ENCODE measurements at places on chromosomes 16 and 17.

DNA sequence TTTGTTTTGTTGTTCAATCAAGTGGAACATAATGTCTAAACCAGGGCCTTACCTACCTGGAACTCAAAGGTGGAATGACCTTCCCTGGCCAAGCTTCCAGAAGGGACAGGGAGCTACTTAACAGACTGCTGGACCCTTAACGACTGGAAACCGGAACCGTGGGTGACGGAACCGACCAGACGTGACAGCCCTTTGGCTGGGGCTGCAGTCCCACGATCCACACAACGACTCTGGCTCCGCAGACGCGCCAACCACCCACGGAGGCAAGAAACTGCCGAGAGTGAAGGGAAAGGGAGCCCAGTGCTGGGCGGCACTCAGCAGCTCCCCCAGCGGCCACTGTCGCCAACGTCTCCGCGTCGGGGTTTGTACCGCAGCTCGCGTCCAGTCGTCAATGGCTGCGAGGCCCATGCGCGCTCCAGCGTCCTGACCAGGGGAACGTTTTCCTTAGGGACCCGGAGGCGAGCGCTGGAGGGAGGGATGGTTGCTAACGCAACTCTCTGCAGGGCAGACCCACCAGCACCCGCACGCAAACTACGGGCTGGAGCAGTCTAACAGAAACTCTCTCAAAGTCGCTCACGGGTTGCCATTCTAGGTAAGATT is 5.5 kb upstream of the KIF22 start:
- peak; percentile 49 for DNase-seq

DNA sequence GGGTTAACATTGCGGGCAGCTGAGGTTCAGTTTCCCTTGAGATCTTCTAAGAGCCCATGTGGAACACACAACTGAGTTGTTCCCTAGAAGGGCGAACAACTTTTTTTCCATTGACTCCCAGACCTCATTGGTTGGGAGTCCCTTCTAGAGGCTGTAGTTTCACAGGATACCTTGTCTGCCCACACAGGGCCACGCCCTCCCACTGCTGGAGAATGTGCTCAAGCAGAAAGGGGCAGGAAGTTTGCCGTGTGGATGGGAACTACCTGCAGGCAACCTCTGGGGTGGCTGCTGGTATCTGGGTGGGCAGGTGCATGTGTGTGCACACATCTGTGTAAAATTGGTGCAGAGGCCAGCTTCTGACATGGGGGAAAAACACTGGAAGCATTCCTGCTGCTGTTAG is 178.8 kb upstream of the PSMD7 start:
- no peak for DNase-seq

DNA sequence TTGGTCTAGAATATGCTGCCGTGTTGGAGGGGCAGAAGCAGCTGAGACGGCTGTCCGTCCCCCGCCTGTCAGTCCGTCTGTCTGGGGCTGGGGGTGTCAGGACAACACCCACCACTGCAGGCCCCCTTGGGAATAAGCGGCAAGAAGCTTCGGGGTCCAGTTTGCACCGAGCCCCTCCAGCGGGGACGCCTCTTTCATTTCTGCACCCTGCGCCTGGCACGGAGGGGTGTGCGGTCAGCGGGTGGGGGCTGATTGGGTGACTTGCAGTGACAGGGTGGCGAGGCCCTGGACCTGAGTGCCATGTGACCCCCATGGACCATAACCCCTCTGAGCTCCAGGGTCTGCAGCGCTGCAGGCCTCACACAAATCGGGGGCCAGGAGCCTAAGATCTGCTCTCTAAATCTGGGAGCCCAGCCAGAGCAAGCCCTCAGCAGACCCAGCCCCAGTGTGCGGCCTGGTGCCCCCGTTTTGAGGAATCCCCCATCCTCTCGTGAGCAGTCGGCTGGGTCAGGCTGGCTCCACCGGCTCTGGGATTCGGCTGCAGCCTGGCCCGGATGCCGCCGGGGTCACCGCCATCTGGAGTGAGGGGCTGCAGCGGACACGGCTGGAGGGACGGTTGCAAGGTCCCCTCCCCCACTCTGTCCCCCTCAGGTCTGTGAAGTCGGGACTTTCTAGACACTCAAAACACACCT is 8.3 kb downstream of the CBFA2T3 start:
- no peak for DNase-seq

GRCh38 chr17:36048066-36048465 is 16.0 kb upstream of the CCL18 start:
- DNase-seq = no peak

- no peak for DNase-seq
Observed at GRCh38 chr17:65314212-65314611, 177.0 kb downstream of the RGS9 start.

DNA sequence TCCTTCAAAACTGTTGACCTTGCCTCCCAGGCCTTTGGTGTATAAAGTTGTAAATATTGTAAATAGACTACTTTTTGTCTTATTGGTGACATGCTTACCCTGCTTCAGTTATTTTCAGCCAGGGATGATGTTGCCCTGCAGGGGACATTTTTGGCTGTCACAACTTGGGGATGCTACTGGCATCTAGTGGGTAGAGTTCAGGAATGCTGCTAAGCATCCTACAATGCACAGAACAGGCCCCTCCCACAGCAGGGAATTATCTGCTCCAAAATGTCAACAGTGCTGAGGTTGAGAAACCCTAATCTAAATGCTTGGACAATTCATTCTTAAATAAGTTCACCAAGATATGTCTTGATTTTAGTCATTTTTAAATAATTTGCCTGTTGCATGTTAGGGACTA is 459.8 kb downstream of the PMP22 start:
- peak; percentile 6 for DNase-seq

- DNase-seq = no peak
Observed at GRCh38 chr16:20268409-20268808, 58.9 kb downstream of the GP2 start.

GRCh38 chr17:79933863-79934652 is 94.8 kb upstream of the CBX4 start:
- no peak for DNase-seq

GRCh38 chr16:20803561-20804214 is 2.6 kb downstream of the ERI2 start:
- DNase-seq = peak; percentile 18

DNA sequence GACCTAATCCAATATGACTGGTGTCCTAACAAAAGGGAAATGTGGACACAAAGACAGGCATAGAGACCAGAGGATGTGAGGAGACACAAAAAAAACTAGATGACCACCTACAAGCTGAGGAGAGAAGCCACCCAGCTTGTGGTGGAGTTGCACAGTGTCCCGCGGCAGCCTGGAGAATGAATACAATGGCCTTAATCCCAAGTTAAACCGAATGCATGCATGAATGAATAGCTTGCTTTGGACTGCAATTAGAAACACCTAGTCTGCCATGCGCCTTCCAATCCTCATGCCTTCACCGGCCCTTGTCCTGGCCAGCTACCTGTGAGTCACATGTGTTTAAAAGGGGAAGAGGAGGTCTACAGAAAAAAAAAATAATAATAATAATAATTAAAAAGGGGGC is 72.0 kb downstream of the CNGB1 start:
- DNase-seq = no peak

DNA sequence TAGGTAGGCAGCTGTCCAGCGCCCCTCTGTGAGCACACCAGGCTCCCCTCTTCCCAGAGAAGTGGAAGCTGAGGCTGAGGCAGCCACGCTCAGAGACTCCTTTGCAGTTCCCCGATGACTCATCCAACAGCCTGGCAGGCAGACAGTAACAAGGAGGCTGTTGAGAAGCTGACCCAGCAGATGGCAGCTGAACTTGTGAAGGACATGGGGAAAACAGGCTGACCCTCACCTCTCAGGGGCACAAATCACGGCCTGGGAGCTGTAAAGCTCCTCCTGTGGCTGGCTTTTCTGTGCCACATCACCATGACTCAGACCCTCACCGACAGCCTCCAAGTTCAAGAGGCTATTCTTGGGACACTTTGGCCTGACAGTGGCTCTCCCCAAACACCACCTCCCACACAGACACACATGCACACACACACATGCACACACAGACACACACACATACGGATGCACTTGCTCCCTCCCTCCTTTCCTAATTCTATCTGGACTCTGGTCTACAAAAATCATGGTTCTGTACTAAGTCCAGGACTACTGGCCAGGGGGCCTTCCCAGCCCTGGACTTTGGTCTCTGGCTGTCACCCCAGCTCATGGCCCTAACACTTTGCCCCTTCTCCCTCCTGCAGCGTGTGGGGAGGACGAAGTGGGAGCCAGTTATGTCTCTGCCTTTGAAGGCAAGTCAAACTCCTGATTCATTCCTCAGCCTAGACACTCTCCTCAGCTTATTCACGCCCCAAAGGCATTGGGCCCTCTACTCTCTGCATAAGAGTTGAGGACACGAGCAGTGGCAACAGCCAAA is 23.2 kb downstream of the MAP3K14 start:
- peak; percentile 99 for DNase-seq

DNA sequence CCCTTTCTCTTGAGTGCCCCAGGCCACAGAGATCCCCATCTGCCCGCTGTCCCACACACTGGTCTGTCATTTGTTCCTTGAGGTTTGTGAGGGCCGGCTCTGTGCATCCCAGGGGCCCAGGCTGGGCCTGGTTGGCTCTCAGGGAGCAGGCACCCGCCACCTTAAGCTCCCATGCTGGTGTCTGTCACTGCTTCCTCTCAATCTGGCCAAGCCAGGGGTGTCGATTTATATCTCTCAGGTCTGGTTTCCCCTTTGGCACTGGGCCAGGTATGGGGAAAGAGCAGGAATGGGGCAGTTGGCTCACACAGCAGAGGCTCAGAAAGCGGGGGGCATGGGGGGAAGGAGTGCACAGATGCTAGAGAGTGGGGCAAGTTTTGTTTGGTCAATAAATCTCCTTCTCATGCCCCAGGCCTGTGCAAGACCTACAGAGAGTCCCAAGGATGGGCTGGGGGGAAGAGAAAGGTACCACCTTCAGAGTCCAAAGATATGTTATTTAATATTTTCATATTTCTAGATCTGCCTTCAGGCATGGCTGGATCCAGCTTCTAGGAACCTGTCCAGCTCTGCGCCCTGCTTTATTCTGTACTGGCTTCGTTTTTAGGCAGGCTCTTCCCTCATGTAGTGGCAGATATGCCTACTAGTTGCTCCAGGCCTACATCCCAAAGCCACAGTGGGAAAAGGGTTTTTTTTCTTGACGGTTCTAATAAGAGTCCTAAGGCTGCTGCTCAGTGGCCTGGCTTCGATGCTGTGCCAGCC is 34.3 kb downstream of the IL4R start:
- DNase-seq = no peak

GRCh38 chr17:1229349-1229899 is 40.8 kb upstream of the BHLHA9 start:
- DNase-seq = no peak

- no peak for DNase-seq
Observed at GRCh38 chr17:45700171-45701090, 83.7 kb upstream of the CRHR1 start.

GRCh38 chr16:51812945-51813344 is 661.9 kb upstream of the SALL1 start:
- no peak for DNase-seq

DNA sequence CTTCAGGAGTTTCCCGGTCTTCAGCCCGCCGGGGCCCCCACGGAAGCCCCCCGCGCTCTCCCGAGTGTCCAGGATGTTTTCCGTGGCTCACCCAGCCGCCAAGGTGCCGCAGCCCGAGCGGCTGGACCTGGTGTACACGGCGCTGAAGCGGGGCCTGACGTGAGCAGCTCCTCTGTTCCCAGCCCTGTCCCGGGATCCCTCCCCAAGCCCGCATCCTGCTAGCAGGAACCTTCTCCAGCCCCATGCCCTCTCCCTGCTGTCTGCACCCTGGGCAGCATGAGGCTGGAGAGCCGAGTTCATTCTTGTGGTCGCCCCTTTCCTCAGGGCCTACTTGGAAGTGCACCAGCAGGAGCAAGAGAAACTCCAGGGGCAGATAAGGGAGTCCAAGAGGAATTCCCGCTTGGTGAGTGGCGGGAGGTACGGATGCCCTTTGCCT is 10.1 kb downstream of the RIPOR1 start:
- DNase-seq = no peak

All from foreskin fibroblast (primary cell).